ENCODE measurements at places on chromosomes 6 and 20.

GRCh38 chr20:57663681-57664451, 43.6 kb upstream of the ZBP1 start:
- DNase-seq, result no peak

GRCh38 chr6:13355043-13355945, 27.0 kb upstream of the TBC1D7 start:
- DNase-seq, result peak; percentile 81

DNA sequence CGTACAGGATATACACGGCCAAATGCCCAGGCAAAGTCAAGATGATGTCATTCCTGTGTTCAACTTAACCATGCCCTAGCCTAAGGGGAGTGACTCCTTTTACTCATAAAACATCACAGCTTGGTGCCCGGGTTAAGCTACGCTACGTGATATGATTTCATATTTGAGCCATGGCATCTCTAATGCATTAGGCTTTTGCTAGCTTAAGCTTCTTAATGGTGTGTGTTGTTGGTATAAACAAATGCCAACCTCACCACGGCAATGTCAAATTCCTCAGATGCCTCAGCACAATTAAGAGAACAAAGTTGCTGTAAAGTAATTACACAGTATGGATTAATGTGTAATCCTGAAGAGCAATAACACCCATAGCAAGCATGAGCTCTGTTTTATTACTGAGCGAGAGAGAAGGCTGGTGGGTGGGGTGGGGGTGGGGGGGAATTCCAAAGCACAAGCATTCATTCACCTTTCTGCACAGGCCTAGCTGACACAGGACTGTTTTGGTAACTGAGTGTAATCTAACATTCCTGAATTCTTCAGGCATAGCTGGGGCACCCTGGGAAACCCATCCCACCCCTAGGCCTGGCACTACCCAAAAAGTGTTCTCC, 44.7 kb upstream of the CNKSR3 start:
- DNase-seq, result peak; percentile 33

DNA sequence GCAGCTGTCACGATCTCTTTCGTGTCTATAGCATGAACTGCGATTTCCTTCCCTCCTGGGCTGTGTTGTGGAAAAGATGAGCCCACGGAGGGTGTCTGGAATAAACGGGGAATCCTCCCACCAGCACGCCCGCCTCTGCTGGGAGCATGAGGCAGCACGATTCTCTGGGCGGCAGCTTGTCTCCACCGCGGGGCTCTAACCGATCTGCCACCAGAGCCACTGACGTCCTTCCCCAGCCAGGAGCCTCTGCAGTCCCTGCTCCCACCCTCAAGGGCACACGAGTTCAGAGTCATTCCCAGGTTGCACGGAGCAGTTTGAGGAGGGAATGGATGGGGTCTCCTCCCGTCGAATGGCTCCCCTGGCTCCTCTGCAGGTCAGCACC, 197.6 kb downstream of the DLL1 start:
- DNase-seq, result no peak

DNA sequence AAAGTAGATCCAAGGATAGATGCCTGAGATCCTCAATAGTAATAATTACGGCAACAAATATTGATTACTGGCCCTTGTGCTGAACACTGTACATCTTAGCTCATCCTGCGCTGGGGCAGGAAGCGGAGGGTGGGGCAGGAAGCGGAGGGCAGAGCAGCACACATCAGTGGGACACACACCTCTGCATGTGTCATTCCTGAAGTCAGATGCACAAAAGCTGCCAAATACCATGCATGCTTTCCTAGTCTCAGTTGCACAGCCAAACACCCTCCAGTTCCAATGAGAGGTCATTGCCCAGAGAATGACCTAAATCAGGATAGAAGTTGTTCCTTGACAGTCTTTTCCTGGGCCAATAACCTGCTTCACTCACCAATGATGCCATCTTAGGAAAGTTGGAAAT, 74.4 kb upstream of the FOXC1 start:
- DNase-seq, result peak; percentile 34

DNA sequence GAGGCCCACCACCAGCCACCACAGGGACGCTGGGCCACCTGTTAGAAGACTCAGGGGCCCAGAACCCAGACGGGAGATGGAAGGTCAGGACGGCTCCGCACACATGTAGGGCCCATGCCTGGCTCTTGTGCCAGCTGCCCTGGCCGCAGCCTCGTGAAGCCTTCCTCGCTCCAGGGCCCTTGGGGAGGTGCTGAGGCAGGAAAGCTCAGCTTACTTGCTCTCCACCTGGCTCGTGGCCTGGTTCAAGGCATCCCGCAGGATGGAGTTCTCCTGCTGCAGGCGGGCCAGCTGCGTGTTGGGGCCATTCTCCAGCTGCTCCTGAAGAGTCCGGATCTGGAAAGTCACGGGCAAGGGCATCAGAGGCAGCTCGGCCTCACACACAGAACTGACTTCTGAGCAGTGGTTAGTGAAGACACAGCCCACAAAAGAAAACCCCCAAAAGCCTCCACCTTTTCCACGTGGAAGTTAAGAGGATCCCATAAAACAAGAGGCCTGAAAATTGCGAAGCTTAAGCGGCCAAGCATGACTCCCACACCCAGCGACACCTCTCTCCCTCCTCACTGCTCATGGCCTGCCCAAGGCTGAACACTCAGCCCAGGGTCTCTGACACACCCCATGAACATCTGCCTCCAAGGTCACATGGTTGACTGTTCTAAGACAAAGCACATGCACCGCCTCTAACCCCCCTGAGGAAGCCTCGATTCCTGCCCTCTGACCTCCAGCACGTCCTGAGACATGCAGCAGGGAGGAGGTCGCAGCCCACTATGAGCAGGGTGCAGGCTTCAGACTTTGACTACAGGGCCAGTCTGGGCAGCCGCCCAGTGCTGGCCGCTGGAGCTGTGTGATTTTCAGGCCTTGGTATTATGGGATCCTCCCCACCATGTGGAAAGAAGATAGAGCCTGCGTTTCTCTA, 46.5 kb downstream of the RRBP1 start:
- DNase-seq, result no peak

GRCh38 chr6:80689716-80690395, 583.4 kb downstream of the BCKDHB start:
- DNase-seq, result no peak

GRCh38 chr20:59318201-59318790, 17.9 kb downstream of the EDN3 start:
- DNase-seq, result no peak

DNA sequence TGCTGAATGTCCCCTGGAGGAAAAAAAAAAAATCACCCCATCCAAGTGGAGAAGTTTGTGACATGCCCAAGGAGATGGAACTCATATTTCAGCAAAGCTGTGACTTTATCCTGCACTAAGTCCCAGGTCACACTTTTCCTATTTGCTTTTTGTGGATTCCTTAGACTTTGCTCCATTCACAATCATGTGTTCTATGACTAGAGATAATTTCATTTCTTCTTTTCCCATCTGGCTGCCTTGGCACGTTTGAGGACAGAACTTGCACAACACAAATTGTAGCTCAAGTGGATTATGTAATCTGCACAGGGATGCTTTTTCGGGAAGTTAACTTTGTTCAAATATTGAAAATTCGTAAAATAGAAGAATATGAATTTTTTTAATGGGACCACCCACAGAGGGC, 100.7 kb upstream of the PTPN1 start:
- no peak for DNase-seq

DNA sequence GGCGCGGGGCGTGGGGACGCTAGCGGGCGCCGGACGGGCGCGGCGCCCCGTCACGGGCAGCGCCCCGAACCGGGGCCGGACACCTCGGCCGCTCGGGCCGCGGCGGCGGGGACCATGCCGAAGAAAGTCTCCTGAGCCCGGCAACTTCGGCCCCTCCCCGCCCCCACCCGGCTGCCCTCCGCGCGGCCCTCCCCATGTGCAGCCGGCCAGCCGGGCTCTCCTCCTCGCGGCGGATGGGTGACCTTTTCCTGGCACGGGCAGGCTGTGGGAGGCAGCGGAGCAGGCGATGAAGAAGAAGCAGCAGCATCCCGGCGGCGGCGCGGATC, 278 bp downstream of the UST start:
- DNase-seq, result no peak

DNA sequence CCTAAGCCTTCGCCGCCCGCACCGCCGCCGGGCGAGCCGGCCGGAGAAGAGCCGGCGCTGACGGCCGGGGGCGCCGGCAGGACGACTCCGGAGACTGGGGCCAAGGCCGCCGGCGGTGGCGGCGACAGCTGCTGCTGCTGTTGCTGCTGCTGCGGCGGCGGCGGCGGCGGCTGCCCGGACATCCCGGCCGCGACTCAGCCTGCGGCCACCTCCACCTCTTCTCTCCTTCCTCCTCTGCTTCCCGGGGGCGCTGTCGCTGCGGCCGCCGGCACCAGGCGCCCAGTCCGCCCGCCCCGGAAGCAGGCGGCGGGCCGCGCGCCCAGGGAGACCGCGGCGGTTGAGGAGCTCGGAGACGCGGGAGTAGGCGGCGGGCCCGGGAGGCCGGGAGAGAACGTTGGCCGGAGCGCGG, 307 bp downstream of the RANBP9 start:
- DNase-seq, result peak; percentile 76

- DNase-seq, result no peak
These were observed 338 bp downstream of the E2F3 start for GRCh38 chr6:20402092-20402341.

DNA sequence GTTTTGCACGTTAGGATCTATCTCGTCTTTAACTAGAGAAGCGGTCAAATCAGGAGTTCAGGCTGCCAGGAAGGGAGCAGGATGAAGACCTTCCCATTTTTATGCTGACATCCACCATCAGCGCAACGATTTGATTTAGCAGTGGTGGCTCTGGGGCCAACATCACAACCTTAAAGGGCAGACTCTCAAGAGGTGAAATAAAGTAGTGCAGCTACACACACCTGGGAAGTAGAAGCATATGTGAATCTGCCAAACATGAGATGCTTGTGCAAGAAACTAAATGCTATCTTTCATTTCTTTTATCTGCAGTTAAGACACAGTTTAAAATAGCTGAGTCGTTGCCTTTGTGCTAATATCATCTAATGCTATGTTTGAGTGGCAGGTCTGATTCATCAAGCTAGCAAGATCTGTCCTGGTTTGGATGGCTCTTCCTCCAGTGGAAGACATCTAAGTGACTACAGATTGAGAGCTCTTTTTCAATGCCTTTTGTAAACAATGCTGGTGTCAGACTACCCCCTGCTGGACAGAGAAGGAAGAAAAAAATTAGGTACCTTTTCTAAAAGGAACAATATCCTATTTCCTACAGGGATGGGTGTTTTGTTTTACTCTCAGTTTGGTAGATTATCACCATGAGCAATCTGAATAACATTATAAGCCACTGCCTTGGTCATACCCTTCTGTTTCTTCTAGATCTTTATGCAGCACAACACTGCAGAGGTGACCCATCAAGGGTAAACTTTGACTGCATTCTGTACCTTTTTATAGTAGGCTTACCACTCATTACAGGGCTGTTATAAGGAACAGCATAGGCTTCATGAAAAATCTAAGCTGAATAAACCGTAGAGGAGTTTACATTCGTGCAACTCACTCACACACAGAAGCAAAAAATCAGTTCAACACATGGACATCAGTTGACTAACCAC, 171.6 kb upstream of the FBXL4 start:
- peak; percentile 68 for DNase-seq

DNA sequence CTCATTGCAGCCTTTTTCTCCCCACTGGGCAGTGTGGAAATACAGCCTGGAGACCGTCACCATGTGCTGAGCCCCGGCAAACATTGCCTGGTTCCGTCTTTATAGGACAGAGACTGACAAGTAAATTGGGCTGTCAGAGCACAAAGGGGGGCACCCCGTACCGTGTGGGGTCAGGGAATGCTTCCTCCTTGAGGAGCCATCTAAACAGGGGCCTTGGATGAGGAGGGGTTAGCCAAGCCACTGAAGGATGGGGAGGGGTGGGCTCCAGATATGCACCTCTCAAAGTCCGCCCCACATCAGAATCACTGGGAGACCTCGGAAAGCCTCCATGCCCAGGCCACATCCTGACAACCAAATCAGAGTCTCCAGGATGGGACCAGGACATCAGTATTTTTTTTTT, 73.9 kb downstream of the NFATC2 start:
- DNase-seq, result no peak

DNA sequence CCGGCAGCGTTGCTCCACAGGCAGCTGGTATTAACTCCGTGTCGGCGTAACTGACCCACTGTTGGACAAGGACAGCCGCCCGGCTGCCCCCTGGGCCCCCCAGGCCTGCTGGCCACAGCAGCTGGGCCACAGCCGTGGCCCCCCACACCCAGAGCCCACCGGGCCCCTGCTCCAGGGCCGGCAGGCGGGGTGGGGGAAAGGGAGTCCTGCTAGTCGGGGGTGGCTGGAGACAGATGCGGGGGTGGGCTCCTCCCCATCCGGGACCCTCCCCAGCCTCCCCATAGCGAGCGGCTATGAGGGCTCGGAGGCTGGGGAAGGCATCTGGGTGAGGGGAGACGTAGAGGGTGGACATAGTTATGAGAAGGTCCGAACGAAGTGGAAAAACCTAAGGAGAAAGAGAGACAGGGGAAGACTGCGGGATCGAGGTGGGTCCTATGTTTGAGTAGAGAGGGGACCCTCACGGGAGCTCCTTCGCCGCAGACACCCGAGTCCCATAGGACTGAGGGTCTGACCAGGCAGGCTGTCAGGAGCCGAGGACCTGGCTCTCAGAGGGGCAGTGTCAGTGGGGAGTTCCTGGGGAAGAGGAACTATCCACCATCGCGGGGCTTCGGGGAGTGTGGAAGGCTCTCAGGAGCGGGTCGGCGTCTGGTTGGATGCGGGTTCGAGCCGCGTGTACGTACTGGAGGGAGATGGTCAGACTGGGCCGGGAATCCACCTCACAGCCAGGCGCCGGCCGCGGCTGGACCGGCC, 511 bp downstream of the VARS1 start:
- no peak for DNase-seq

GRCh38 chr20:11867291-11867919, 50.3 kb upstream of the BTBD3 start:
- DNase-seq, result no peak

DNA sequence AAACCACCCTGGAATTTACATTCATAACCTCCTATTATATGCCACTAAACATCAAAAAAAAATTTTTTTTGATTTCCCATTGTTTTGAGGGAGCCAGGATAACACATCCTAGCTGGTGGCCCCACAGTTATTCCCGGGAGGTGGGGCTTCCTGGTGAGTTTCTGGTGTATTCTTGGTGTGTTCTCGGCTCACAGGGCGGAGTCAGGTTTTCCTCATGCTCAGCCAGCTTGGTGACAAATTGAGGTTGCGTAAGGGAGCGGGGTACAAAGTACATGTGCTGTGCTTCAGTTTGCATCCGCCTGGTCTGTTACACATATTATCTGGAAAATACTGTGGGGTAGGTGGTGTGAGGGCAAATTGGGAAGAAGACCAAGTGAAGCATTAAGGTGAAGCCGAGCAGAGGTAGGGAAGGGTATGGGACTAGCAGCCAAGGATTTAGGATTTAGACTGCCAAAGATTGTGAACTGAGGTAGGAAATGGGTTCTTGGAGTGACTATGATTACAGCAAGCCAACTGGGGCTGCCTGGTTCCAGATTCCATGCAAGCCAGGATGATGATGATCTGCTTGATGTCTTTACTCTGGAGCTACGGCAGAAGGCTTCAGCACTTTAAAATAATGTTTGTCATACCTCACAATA, 46.2 kb upstream of the EEF1A1 start:
- DNase-seq, result peak; percentile 84

DNA sequence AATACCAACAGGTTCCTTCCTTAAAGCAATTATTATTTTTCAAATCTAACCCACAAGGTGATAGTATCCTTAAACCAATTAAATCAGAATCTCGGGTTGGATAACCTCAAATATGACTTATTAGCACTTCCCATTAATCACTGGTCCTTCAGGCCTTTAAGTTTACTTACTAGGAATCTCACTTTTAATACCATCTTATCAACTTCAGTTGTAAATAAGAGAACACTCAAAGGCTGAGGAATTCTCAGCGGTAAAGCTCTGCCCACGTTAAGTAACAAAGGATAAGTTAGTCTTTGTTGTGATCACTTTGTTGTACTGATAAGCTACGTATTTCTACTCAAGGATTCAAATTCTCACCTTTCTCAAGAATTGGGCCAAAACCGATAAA, 82.0 kb downstream of the OR2B2 start:
- no peak for DNase-seq
